ENCODE measurements at places on chromosomes 16 and 17. TPM values are rescaled to one million over a fixed set of nuclear protein-coding genes. Genes with fewer than 3 reads are reported as not detected.

- DNase-seq = no peak
- peak overlapping the region; percentile 82 for H3K4me3 ChIP-seq
- peak overlapping the region; percentile 91 for H3K27ac ChIP-seq
- H3K36me3 ChIP-seq = peaks cover 5% of the 10 kb centered on the region
Observed at GRCh38 chr17:28812748-28813377, 29.7 kb downstream of the FAM222B start.

- peak overlapping the region; percentile 96 for H3K27ac ChIP-seq
- H3K27me3 ChIP-seq = no peaks in the 10 kb centered on the region
- no peak for DNase-seq
- H3K36me3 ChIP-seq = peaks cover 23% of the 10 kb centered on the region
Observed at GRCh38 chr17:75262112-75262606, 480 bp downstream of the MRPS7 start.

DNA sequence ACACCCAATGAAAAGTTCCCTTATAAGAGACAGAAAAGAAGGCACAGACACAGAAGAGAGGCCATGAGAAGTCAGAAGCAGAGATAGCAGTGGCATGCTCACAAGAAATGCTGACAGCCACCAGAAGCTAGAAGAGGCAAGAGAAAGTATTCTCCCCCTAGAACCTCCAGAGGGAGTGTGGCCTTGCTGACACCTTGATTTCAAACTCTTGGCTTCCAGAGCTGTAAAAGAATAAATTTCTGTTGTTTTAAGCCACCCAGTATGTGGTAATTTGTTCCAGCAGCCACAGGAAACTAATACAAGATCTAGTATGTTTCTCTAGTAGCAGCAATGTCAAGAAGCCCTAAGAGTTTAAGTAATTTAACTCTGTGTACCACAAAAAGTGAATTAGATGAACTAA lies 87.2 kb upstream of the NOG start:
- no peak for DNase-seq
- H3K27ac ChIP-seq = no peak overlapping the region
- no peak overlapping the region for H3K4me3 ChIP-seq
- no peaks in the 10 kb centered on the region for H3K4me1 ChIP-seq

The SENP3 gene
- total RNA-seq = 53.2 TPM

The CA7 gene
- total RNA-seq = 0.12 TPM

DNA sequence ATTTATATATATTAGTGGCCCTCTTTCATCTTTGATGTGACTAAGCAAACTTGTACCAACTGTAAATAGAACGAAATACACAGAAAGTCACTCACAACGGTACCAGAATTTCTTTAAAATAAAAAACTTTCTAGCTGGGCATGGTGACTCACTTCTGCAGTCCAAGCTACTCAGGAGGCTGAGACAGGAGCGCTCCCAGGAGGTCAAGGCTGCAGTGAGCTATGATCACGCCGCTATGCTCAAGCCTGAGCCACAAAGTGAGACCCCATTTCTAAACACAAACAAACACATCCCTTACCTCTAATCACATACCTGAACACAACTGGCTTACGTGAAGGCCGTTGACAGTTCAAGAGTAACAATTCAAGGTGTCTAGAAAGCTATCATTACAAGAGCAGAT lies 29.7 kb downstream of the STAT5B start:
- H3K27ac ChIP-seq = peak overlapping the region; percentile 95
- peaks cover 21% of the 10 kb centered on the region for H3K36me3 ChIP-seq
- H3K4me3 ChIP-seq = peak overlapping the region; percentile 64
- DNase-seq = peak; percentile 40

DNA sequence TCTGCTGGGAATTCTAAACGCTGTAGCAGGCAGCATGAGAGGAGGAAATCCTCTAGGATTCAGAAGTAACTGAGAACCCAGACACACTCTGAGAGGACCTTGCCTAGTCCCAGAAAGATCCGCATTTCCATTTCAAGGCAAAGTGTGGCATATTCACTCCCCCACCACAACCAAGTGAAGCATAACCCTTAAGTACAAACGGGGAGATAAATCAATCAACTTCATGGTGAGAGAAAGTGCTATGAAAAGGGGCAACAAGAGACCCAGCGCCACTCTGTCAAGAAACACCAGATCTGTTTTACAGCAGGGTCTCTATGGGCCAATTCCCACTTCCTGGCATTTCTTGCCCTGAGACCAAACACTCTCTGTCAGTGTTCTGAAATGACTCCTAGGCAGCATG lies 68.3 kb downstream of the SMG6 start:
- H3K36me3 ChIP-seq = peaks cover 15% of the 10 kb centered on the region
- H3K4me3 ChIP-seq = no peak overlapping the region
- H3K4me1 ChIP-seq = peaks cover 44% of the 10 kb centered on the region
- no peaks in the 10 kb centered on the region for H3K27me3 ChIP-seq
- no peak overlapping the region for H3K27ac ChIP-seq

All from activated CD4-positive, alpha-beta memory T cell treated with anti-CD3 and anti-CD28 coated beads for 36 hours (primary cell).